ENCODE measurements at places on chromosomes 16 and 17.

DNA sequence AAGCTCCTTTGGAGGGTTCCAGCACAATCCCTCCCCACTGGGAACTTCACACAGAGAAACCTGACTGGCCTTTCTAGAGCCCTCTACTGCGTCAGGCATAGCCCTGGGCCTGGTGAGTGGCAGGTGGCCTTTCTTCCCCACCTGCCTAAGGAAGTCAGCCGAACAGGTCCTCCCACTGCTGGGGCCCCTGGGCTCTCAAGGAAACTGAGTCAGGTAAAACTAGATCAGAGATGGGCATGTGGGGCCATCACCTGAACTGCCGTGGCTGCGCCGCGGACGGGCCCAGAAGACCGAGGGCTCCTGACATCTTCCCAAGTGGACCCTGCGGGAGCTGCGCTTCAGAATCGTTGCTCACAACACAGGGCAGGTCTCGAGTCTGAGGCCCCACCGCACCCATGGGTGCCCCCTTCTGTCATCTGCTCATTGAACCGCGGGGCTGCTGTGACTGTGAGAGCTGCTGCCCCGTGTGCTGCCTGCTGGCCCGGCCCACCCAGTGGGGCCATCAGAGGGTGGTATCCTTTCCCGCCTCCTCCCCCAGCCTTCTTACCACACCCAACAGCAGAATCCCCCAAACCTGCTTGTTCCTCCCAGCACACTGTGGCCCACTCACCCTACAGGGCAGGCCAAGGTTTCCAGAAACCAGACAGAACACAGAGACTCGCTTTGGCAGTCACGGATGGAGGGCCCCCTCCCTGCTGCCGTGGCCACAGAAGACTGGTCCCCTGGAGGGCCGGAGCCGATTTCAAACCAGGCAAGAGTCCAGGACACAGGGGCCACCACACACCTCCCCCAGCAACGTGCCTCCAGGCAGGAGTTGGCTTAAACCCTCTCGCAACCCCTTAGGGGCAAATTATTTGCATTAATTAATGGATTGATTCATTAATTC is 81.1 kb downstream of the TBC1D16 start:
- DNase-seq = no peak

DNA sequence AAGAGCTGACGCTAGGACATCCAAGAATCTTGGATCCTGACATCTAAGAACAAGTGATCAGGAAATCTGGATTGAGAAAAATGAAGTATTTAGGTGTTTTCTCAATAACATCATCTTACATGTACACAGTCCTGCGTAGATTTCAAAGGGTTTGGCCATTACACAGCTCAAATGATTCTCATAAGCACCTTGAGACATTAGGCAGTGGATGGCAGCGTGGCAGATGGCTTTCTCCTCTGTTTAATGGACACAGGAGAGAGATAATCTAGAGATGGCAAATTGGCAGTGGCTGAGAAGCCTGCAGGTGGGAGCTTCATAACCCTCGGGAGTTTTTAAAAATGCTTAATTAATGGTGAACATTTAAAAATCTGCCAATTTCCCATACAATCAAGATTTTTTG is 137.5 kb downstream of the ZFHX3 start:
- DNase-seq = no peak

GRCh38 chr16:55468352-55468990 is 10.5 kb upstream of the MMP2 start:
- DNase-seq = no peak

- no peak for DNase-seq
These were observed 7.9 kb downstream of the ESRP2 start for GRCh38 chr16:68227850-68228553.

GRCh38 chr17:76296186-76296585 is 11.9 kb downstream of the QRICH2 start:
- no peak for DNase-seq

GRCh38 chr16:886084-886543 is 84.7 kb downstream of the LMF1 start:
- DNase-seq = peak; percentile 2

- DNase-seq = no peak
These were observed 11.4 kb downstream of the SCGB1C2 start for GRCh38 chr17:148757-149156.

DNA sequence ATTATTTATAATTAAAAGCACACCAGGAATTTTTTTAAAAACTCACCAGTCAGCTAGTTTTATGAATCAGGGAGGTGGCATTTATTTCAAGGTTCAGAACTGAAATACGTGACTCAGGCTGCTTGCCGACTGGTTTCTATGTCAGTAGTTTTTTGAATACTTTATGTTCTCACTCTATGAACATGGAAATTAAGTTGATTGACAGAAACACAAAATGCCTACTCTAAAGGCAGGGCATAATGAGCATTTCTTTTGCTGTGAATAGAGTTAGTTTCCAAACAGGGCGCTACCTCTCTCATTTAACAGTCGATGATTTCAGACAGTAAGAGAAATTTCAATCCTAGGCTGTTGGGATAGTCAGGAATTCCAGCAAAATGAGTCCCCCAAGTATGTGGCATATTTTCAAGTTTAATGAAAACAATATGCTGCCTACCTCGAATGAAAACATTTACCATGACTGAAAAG is 6.7 kb downstream of the HS3ST3B1 start:
- no peak for DNase-seq

GRCh38 chr16:30110661-30111060 is 2.7 kb downstream of the GDPD3 start:
- DNase-seq = no peak

DNA sequence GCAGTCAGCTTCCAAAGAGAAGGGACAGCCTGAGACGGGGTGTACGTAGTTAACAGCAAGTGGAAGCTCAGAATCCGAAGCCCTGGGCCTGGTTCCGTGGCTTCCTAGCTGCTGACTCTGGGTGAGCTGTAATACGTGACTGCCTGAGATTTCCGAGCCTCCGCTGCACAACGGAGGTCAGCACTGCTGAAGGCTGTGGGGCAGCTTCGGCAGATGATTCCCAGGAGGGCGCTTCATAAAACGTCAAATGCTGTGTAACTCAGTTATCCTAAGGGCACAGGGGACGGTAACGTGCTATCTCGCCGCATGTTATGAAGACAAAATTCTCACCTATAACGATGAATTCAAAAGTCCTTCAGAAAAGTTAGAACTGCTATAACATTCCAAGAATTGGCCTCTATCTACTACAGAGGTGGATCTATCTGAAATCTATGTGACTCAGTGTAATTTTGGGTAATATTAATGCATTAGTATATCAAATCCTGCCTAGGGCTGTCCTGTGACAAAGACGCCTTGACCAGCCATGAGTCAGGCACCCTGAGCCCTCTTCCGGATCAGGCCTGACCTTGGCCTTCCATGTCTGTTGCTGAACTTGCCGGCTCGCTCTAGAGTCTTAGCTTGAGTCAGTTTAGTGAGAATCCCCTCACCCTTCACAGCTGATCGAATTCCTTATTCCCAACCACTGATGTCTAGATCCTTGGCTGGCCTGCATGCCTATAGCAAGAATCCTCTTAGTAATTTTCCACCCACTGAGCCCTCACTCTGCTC is 43.5 kb downstream of the MARF1 start:
- no peak for DNase-seq

GRCh38 chr16:27235055-27235937 is 32.0 kb downstream of the KDM8 start:
- peak; percentile 66 for DNase-seq

GRCh38 chr16:53893731-53894435 is 189.9 kb downstream of the FTO start:
- DNase-seq = no peak

DNA sequence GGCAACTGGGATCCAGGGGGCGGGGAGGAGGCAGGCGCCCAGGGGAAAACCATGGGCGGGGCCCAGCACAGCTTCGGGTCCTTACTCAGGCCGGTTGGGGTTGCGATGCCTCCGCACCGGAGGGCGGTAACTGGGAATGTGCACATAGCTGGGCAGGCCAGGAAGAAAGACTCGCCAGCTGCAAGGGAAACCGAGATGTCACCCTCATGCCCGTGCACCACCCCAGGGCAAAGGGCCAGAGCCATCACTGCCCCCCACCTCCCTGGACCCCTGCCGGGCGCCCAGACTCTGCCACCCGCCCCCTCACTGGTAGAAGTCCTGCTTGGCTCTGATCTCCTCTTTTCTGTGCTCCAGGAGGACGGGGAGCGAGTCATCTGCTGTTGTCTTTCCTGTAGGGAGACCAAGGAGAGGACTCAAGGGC is 6.7 kb downstream of the ALOX12B start:
- no peak for DNase-seq

DNA sequence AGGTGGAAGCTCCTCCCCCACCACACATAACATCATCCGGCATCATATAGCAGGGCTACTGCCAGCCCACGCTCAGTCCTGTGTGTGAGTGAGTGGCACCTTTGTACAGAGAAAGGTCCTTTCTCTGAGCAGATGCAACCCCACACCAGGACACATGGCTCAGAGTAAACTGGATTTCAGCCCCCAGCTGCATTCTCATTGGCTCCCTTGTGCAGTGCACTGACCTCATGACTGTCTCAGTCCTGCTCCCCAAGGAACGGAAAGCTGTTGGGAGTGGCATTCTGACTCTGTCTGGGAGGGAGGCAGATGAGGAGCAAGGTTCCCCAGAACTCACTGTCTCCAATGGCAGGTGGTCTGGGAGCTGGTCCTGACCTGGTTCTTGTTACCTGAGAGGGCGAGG is 244.1 kb downstream of the PHKB start:
- no peak for DNase-seq

- DNase-seq = no peak
These were observed at the start of gene CD300LD for GRCh38 chr17:74592087-74592990. Gene CD300LD (minus strand): TSS chr17:74592283. CDS start chr17:74592202, 81 bp downstream.

- no peak for DNase-seq
These were observed 1.1 kb upstream of the ADCY7 start for GRCh38 chr16:50265260-50265659.

DNA sequence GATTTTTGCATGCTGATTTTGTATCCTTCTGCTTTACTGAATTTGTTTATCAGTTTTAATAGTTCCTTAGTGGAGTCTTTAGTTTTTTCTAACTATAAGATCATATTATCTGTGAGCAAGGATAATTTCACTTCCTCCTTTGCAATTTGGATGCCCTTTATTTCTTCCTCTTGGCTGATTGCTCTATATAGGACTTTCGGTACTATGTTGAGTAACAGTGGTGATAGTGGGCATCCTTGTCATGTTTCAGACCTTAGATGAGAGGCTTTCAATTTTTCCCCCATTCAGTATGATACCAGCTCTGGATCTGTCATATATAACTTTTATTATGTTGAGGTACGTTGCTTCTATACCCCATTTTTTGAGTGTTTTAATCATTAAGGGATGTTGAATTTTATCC is 224.5 kb upstream of the CNTNAP4 start:
- DNase-seq = no peak

DNA sequence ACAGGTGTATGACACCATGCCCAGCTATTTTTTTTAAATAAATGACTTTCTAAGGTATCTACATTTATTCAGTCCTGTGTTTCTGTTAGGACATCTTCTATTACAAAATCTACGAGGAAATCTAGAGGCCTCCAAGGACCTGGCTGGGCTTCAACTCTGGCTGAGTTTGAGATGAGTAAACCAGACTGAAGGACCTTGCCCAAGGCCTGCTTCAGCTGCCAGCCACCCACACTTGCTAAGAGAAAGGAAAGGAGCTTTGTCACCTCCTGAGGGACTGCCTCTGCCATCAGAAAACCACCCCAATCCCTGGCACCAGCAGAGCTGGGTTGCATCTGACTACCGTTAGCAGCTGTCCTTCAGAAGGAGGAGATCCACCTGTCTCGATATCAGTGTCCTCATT is 1.3 kb upstream of the MYO1D start:
- DNase-seq = no peak

- DNase-seq = peak; percentile 70
These were observed 40.1 kb downstream of the MYO18A start for GRCh38 chr17:29140051-29140621.

- no peak for DNase-seq
These were observed 70.2 kb upstream of the GNAO1 start for GRCh38 chr16:56121156-56121500.

- DNase-seq = no peak
These were observed 420.9 kb upstream of the SOX9 start for GRCh38 chr17:71699907-71700306.

DNA sequence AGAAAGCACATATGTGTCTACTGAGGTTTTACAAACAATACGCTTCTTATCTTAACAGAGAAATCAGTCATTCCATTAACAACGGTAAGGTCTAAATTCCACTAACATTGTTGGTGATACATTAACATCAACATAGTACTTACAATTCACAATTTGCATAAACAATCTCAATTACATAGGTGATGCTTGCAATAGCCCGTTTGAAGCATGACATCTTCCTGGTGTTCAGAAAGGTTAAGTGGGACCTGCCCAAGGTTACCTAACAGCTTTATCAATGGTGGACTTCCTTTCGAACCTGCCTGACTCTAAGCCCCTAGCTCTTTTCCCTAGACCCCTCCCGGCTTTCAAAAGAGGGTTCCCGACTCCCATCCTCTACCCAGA is 699 bp downstream of the FAM222B start:
- DNase-seq = no peak

GRCh38 chr17:44287651-44288050 is 19.7 kb upstream of the SLC4A1 start:
- no peak for DNase-seq

DNA sequence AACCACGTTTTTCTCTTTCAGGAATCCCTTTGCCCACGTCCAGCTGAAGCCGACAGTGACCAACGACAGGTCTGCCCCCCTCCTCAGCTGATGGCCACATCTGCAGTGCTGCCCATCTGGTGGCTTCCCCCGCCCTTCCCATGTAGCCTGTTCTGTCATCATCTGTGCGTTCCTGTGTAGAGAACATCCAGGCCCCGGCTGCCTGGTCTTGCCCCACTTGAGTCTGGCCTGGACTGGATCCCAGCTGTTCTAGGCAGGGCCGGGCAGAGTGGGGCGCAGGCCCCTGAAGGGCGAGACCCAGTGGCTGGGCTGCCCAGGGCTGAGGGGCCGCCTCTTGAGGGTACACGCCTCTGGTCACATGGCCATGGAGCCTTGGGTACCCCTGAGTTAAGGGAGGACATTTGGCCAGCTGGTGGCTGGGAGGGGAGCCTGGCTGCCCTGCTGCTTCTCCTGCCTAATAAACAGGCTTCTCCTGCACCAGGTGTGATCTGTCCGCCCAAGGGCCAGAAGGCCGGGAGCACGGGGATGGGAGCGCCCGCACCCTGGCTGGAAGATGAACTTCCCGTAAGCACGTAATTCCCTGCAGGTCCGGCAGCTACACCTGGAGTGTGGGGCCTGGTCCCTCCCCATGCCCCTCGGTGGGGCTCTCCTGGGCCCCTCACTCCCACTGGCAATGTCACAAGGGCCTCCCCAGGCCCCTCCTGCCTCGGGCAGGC is 49.4 kb upstream of the PVALEF start:
- DNase-seq = no peak

GRCh38 chr17:8121681-8122421 is 2.1 kb downstream of the HES7 start:
- DNase-seq = peak; percentile 55

Data from activated naive CD4-positive, alpha-beta T cell treated with anti-CD3 and anti-CD28 coated beads, Interleukin-2, amount 50 U/mL, for 16 hours (primary cell).